ENCODE measurements at places on chromosomes 4 and X.
A peak's percentile ranks its signal among the peaks of the same experiment; 100 is the strongest.

GRCh38 chr4:20256381-20256881 is 4.7 kb downstream of the SLIT2 start:
- no peak for DNase-seq

GRCh38 chrX:2766906-2767305 is 15.1 kb downstream of the XG start:
- no peak for DNase-seq

DNA sequence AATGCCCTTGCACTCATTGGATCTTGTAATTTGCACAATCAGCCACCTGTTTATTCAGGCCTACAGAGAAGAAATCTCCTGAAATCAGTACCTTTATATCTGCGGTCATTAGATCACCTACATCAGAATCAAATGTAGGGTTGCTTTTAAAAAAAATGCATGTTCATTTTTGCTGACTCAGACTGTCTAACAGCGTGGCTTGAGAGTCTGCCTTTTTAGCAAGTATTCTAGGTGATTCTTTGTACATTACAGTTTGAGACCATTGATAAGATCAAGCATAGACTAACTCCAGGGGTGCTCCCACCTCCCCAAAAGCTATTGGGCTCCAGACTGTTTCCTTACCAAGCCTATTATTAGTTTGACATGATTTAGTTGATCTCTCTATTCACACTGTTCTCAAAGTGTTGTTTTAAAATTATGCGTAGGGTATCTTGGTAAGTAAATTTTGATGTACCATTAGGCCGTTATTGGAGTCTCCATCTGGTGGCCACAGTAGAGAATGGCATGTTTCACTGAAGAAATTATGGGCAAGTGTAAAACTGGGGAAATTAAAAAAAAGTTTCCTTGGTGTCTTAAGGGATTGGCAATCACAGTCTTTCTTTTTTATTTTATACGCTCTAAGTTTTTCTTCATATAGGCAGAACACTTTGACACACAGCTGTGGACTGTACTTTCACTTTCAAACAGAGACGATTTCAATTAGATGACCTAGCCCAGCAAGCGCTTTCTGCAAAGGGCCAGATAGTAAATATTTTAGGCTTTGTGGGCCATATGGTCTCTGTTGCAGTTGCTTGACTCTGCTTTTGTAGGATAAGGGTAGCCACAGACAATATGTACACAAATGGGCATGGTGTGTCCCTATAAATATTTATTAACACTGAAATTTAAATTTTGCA is 33.7 kb upstream of the MSL3 start:
- DNase-seq: no peak

- DNase-seq: no peak
Observed at GRCh38 chr4:123503698-123504363, 107.2 kb downstream of the SPRY1 start.

- no peak for DNase-seq
Observed at GRCh38 chr4:187258651-187259401, 535.2 kb upstream of the FAT1 start.

GRCh38 chrX:11886745-11887144 is 128.7 kb downstream of the MSL3 start:
- no peak for DNase-seq

- DNase-seq: no peak
Observed at GRCh38 chr4:2722033-2722432, 34.1 kb downstream of the TNIP2 start.

- no peak for DNase-seq
Observed at GRCh38 chr4:89829470-89830138, 7.4 kb downstream of the SNCA start.

GRCh38 chrX:124257924-124258702 is 74.3 kb upstream of the TEX13D start:
- DNase-seq: peak; percentile 7

DNA sequence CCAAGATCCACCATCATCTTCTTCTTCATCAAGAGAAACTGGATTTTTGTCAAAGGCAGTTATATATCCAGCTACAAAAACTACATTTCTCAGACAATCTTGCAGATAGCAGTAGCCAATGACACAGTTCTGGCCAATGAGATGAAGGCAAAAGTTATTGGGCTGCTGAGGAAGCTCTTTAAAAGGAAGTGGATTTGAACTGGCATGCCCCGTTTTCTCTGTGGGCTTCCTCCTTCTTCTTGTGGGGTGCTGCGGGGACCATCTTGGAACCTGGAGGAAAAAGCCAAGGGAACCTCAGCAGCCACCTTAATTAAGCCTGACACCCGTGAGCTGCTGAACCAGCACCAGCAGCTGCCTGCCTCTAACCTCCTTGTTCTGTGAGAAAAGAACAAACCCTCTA is 4.8 kb downstream of the SMIM43 start:
- no peak for DNase-seq

GRCh38 chrX:46627711-46628419 is 54.3 kb downstream of the CHST7 start:
- DNase-seq: no peak

GRCh38 chrX:22053481-22053880 is 21.4 kb downstream of the PHEX start:
- no peak for DNase-seq

DNA sequence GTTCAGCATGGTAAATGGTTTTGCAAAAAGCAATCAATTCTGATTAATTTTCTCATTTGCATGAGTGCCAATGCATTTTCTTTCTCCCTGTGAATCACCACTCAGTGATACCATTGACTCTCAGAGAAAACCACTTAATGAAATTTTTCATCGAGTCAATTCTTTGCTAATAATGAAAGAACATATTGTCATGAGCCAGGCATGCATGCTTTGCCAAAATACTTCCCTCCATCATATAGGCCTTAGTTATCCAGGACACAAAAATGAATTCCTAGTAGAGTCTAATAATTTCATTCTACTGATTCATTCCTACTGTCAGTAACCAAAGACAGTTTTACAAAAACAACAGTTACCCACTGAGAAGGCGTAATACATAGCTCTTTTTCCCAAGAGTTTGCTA is 680.0 kb downstream of the TRIML1 start:
- DNase-seq: no peak

GRCh38 chr4:172543249-172543648 is 625.4 kb upstream of the GALNT7 start:
- DNase-seq: no peak

GRCh38 chrX:140343226-140343868 is 161.5 kb downstream of the SOX3 start:
- no peak for DNase-seq

- no peak for DNase-seq
Observed at GRCh38 chr4:79181190-79181589, 144.7 kb downstream of the NAA11 start.

GRCh38 chr4:147813109-147813773 is 81.4 kb downstream of the ARHGAP10 start:
- DNase-seq: no peak

DNA sequence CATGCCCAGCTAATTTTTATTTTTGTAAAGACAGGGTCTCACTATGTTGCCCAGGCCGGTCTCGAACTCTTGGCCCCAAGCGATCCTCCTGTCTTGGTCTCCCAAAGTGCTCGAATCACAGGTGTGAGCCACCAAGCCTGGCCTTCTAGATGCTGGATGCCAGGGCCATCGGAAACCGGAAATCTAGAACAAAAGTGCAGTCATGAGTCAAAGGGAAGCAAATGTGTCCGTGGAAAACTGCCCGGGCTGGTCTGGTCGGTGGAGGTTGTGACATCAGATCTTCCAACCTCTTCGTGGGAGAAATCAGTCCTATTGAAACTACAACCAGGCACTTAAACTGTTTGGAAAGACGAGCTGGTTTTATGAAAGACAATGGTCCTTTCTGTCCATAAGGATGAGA is 92.3 kb upstream of the SHOX start:
- no peak for DNase-seq

DNA sequence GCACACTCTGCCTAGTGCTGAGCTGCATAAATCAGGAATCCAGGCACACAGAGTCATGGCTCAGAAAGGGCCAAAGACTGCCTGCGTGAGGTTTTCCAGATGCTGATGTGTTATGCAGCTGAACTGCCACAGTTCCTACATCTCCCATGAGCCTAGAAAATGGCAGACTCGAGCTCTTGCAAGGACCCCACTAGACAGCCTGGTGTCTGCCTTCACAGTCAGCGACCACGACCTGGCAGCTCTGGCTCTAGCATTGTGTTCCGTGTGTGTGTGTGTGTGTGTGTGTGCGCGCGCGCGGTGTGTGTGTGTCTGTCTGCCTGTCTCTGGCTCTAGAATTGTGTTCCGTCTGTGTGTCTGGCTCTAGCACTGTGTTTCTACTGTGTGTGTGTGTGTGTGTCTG is 203.6 kb upstream of the AGTR2 start:
- no peak for DNase-seq

DNA sequence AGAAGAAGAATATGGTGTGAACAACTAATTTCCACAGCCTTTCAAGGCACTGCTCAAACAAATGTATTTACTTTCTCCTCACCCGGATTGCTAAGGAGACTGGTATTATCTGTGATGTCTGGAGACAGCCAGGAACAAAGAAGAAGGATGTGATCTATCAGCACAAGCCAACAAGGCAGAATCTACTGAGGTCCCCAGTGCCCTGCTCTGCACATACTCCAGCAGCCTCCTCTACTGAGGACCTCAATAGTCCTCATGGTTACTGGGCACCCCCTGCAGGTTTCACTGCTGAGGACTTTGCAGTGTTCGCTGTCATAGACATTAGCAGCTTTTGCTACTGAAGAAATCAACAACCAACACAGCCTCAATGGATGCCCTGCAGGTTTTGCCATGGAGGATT is 930.1 kb downstream of the ADGRL3 start:
- DNase-seq: no peak

DNA sequence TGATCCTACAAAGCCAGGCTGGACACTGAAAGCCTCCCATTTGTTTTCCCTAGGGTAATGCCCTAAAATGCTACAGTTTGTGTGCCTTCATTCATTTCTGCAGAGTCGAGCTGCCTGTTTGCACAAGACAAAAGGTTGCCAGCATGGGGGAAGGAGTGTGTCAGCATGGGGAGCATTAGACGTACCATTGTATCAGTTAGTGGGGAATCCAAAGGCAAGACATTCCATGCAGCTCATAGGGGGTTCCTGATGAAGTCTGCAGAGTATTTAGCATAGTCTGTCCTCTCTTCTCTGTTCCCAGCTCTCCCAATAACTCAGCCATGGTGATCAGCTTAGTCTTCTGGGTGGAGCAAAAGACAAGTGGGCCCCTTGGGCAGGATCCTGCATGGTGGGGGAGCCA is 276.9 kb upstream of the PCDH7 start:
- DNase-seq: no peak

GRCh38 chrX:44400588-44400987 is 57.1 kb upstream of the EFHC2 start:
- peak; percentile 16 for DNase-seq

- DNase-seq: no peak
Observed at GRCh38 chrX:45623266-45623665, 422.6 kb upstream of the DIPK2B start.

GRCh38 chrX:29531336-29531735 is 684.0 kb upstream of the MAGEB2 start:
- DNase-seq: no peak

DNA sequence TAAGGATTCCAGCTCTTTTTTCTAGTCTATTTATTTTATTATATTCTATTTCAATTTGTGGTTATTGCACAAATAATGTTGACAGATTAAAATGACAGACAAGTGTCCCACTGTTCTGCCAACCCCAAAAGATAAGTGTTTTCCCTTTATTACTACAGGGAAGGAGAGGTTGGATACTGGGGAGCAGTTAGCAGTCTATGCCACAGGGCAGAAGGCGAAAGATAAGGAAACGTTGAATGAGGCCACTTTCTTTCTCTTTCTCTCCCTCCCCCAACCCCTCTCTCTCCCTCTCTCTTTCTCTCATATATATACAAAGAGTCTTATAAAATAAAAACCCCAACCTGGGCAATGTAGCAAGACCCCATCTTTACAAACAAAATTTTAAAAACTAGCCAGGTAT is 31.6 kb downstream of the SLC9A6 start:
- DNase-seq: no peak

DNA sequence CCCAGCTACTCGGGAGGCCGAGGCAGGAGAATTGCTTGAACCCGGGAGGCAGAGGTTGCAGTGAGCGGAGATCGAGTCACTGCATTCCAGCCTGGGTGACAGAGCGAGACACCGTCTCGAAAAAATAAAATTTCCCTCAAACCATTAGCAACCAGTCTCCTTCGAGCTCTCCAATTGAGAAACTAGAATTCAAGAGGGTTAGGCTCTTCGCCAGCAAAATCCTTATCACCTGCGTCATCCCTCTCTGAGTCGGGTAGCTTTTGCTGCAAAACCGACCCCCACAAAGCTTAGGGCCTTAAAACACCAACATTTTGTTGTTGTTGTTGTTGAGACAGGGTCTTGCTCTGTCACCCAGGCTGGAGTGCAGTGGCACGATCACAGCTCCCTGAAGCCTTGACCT is 75.1 kb upstream of the DDX3X start:
- no peak for DNase-seq

DNA sequence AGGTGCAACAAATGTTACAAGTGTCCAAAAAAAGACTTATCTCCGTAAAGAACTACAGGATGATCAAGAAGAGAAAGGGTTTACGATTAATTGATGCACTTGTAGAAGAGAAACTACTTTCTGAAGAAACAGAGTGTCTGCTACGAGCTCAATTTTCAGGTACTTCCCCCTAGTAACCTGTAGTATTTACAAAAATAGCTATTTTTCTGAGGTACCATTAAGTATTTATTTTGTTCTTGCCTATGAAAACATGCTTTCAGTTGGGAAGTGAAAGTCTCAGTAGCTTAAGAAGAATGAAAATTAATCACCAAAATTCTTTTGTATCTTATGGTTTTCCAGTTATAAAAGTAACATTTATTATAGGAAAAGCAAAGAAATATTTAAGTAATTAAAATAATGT is 5.9 kb downstream of the THAP9 start:
- DNase-seq: no peak

DNA sequence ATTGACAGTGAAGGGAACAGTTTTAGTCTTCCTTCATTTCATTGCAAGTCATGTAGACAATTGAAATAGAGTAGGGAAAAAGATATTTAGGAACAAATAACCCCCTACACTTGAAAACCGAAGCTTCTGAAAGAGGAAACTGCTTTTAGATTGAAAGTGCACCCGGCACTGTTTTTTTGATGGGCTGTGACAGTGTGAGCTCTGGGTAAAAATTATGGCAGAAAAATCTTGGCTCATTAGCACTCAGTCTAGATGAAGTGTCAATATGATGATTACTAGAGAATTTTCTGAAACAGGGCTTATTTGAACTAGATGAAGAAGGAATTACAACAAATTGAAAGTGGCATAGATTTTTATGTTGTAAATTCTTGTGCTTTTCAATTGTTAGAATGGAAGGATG is 1132.4 kb downstream of the RAPGEF2 start:
- no peak for DNase-seq

GRCh38 chr4:43471950-43472349 is 579.4 kb downstream of the GRXCR1 start:
- DNase-seq: no peak
